Fibroblast of lung (primary cell): ENCODE measurements at places on chromosomes 16 and 17. TPM values are rescaled to one million over a fixed set of nuclear protein-coding genes. Genes with fewer than 3 reads are reported as not detected.

GRCh38 chr16:27427538-27427937 is 25.6 kb downstream of the IL21R start:
- DNase-seq, result no peak

JPH3 gene
- not detected in 2 replicates for total RNA-seq

KRTAP4-9 gene
- total RNA-seq, result not detected in 2 replicates

UBE2G1 gene
- 24.4 and 30.7 TPM in 2 replicates for total RNA-seq

- DNase-seq, result peak; percentile 77
Measured at GRCh38 chr17:70168044-70168976, 1.0 kb upstream of the KCNJ2 start.

GRCh38 chr16:81629034-81629802 is 149.9 kb upstream of the PLCG2 start:
- DNase-seq, result no peak

DNA sequence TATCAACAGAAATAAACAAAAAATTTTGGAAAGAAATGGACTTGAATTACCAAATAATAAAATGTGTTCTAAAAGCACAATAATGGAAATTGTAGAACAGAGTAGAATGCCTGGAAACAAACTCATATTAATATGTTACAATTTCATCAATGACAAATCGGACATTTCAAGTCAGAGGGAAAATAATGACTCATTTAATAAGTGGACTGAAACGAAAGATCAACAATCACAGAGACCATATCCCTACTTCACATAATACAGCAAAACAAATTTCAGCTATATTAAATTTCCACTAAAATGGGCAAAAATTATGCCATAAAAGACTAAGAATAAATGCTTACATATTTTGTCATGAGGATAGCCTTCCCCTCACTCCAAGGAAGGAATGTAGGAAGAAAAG is 25.7 kb downstream of the CDYL2 start:
- no peak for DNase-seq
